CD14-positive monocyte (primary cell): ENCODE measurements at places on chromosomes 5 and 9. TPM values are rescaled to one million over a fixed set of nuclear protein-coding genes. Genes with fewer than 3 reads are reported as not detected.

The C5orf52 gene
- polyA plus RNA-seq: not detected

The PFN3 gene
- not detected in 2 replicates for polyA plus RNA-seq

The SH3TC2 gene
- polyA plus RNA-seq: 0.30 TPM

The VAV2 gene
- polyA plus RNA-seq: 2.3 TPM

The TRIM14 gene
- polyA plus RNA-seq: 28.5 TPM

The ANGPTL2 gene
- polyA plus RNA-seq: not detected

The DCAF10 gene
- polyA plus RNA-seq: 7.2 and 12.4 TPM in 2 replicates

The HRCT1 gene
- polyA plus RNA-seq: not detected

The CDC20B gene
- not detected for polyA plus RNA-seq

The GMCL2 gene
- polyA plus RNA-seq: not detected

The SPINK7 gene
- not detected for polyA plus RNA-seq

The BTNL8 gene
- 0.13 and 0.15 TPM in 2 replicates for polyA plus RNA-seq

The PAIP1 gene
- 41.0 TPM for polyA plus RNA-seq

The DCP2 gene
- polyA plus RNA-seq: 58.9 TPM

The IL6ST gene
- polyA plus RNA-seq: 28.7 TPM

The CCL21 gene
- not detected for polyA plus RNA-seq

The PRRX2 gene
- polyA plus RNA-seq: not detected in 2 replicates

The OCLN gene
- polyA plus RNA-seq: 0.03 TPM

The EMB gene
- polyA plus RNA-seq: 19.9 and 51.9 TPM in 2 replicates

The IFNA2 gene
- not detected for polyA plus RNA-seq

The FBP2 gene
- polyA plus RNA-seq: not detected in 2 replicates

The UIMC1 gene
- 15.8 and 35.6 TPM in 2 replicates for polyA plus RNA-seq

The CTSV gene
- not detected for polyA plus RNA-seq

The MYOT gene
- polyA plus RNA-seq: not detected in 2 replicates

The MEIKIN gene
- 1.6 TPM for polyA plus RNA-seq

The DIRAS2 gene
- not detected for polyA plus RNA-seq

The SNX18 gene
- 12.4 TPM for polyA plus RNA-seq

The PTCH1 gene
- polyA plus RNA-seq: not detected

The NR2F1 gene
- not detected for polyA plus RNA-seq

The QRFP gene
- 0.60 and 0.64 TPM in 2 replicates for polyA plus RNA-seq

The KLF4 gene
- 37.2 TPM for polyA plus RNA-seq

The GTF3C4 gene
- polyA plus RNA-seq: 0.60 and 0.99 TPM in 2 replicates

The FAM221B gene
- not detected for polyA plus RNA-seq

The FNBP1 gene
- 60.7 TPM for polyA plus RNA-seq
